Bone marrow (tissue), 2 donors: ENCODE measurements at places on chromosomes 2 and 18.

- no peak for DNase-seq
Observed at GRCh38 chr2:100334929-100335328, 12.6 kb upstream of the LONRF2 start.

- DNase-seq, result no peak
Observed at GRCh38 chr2:164976301-164976700, 21.0 kb upstream of the SLC38A11 start.

DNA sequence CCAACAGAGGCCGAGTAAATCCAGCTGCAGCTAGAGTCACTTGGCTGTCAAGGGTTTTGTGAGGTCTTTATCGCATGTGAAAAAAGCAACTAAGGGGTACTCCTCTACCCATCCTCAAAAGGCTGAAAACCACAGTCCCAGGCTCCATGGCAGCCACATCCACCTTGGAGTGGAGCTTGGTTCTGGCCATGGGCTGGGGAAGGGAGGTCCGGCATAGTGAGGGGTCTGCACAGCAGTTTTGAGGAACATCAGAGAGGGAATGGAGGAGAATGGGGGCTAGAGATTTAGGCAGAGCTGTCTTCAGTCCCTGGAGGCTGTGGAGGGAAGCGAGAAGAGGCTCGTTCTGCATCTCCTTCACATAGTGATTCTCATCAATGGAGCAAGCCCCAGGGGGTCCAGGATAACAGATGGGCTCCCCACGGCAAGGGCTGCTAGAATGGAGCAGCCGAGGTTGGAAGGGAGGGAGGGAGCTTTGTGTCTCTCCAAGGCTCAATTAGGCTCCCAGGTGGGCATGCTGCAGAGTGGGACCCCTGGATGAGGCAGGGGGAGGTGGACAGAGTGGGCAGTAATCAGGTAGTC, 21.0 kb downstream of the MROH2A start:
- no peak for DNase-seq

DNA sequence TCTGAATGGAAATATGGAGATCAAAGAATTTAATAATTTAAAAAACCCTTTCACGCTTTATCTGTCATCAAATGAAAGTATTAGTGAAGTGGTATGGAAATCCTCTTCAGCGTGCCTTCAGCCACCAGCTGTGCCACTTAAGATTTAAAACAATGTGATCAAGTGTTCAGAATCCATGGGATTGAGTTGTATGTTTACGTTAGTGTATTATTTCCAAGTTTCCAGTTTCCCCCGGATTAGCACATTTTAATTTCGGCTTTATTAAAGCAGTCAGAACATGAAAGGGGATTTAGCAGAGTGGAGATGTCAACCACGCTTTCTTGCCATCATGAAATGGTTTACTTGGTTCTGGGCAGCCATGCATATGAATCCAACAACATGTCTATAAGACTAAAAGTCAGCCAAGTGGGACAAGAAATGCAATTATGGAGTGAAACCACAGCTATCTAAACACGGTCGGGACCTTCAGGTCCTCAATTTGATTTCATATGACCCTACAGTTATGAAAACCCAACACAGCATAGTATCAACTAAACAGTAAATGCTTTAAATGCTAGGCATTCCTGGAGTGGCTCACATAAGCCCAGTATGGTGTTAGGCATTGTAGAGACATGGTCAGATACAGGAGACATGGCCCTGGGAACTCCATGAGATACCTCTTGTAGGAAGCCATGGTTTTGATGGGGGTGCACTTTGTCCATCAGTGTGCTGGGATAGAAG, 224.9 kb upstream of the EPAS1 start:
- DNase-seq, result no peak

DNA sequence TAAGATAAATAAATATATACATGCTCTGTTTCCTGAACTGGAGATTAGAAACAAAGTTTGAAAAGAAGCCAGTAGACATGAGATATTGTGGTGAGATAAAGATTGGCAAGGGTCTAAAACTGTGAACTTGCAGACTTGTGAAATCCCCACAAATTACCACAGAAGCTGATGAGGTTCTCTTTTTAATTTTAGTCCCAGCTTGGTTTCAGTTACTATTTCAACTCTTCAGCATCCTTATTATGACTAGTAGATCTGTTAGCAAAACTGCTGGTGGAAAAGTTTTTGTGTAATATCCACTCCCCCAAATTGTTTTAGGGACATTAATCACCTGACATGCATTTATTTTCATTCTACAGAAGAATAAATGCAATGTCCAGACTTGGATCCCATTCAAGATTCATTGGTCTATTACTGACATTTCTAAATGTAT, 20.8 kb downstream of the RASGRP3 start:
- no peak for DNase-seq
